ENCODE measurements at places on chromosomes 1 and 21.

- no peak for DNase-seq
Observed at GRCh38 chr1:167369933-167370332, 148.4 kb downstream of the CD247 start.

- DNase-seq: no peak
Observed at GRCh38 chr1:93443454-93443853, 4.5 kb upstream of the FNBP1L start.

DNA sequence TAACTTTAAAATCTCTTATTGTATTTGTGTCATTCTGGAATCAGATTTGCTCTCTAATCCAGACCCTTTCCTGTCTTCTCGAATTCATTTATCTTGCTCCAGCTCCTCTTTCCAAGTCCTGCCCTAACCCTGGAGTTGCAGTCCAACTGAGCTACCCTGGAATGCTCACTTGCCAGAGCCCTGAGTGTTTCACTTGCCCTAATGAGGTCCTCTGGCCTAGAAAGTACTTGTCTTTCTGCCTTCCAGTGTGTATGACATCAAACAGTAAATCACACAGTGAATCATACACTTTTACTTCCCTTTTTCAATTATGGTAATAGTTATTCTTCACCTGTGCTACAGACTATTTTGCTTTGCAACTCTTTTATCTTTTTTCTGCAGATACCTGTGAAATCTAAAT lies 96.9 kb downstream of the NEK7 start:
- no peak for DNase-seq

- no peak for DNase-seq
Observed at GRCh38 chr1:7335224-7335879, 435.7 kb upstream of the VAMP3 start.

DNA sequence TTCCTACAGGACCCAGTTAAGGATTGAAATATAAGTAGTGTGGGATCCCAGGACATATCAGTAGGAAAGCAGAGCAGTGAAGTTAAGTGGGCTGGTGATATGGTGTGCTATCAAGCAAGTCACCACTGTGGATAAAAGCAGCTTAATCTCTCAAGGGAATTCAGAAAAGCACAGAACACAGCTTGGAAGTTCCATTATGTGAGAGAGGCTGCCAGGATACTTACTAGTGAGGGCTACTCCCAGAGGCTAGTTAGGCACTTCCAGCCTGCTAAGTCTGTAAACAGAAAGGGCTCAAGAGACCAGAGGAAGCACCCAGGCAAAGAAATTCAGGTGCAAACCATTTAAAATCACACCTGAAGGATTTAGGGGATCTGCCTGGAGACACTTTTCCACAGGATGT lies 18.8 kb upstream of the GRIK1 start:
- no peak for DNase-seq

DNA sequence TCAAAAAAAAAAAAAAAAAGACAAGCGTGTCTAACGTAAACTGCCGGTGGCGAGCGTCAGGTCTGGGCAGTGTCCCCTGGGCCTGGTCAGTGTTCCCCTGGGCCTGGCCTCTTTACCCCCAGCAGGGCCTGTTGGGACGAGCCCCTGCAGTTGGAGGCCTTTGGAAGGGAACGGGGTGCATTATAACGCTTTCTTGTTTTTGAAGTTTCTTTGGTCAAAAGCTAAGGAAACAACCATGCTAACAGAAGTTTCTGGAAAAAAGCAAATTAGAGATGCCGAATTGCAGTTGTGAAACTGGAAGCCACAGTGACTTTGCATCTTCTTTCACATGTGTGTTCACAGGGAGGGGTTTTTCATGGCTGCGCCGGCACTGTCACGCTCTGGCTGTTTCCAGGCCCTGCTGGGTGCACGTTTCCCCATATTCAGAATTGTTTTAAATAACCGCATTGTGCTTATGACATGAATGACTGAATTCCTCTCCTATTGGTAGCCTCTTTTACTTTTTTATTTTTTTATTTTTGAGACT lies 16.0 kb downstream of the RRP1 start:
- no peak for DNase-seq

GRCh38 chr1:10793129-10793651 lies 3.3 kb downstream of the CASZ1 start:
- DNase-seq: no peak

- DNase-seq: no peak
Observed at GRCh38 chr1:240646571-240647240, 34.8 kb upstream of the GREM2 start.

Data from COLO829 (cell line).